NCI-H1930 (cell line): ENCODE measurements at places on chromosomes 3 and 15.

- no peak for DNase-seq
These were observed 253.2 kb downstream of the RORA start for GRCh38 chr15:60975952-60976351.

GRCh38 chr15:56468401-56468800, 3.5 kb upstream of the MNS1 start:
- DNase-seq: no peak

GRCh38 chr3:87461036-87461435, 184.7 kb upstream of the POU1F1 start:
- DNase-seq: no peak

DNA sequence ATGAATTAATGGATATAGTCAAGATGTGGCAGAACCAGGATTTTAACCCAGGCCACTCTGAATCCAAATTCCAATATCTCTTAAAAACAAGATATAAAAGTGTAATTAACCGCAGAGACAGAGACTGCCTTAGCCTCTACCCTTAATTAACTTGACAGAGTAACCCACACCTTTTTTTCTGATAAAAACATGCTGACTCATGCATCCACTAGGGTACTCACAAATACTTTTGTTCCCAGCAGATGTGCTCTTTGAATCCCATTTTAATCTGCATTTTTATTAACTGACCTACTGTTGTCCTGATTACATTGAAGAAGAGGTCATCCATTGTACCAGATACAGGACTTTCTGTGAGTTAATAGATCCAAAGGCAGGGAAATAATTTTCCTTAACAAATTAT, 278.3 kb downstream of the CHL1 start:
- DNase-seq: no peak
